ENCODE measurements at places on chromosomes 6 and 20.

- DNase-seq, result no peak
Observed at GRCh38 chr6:18081025-18081668, 41.3 kb downstream of the NHLRC1 start.

DNA sequence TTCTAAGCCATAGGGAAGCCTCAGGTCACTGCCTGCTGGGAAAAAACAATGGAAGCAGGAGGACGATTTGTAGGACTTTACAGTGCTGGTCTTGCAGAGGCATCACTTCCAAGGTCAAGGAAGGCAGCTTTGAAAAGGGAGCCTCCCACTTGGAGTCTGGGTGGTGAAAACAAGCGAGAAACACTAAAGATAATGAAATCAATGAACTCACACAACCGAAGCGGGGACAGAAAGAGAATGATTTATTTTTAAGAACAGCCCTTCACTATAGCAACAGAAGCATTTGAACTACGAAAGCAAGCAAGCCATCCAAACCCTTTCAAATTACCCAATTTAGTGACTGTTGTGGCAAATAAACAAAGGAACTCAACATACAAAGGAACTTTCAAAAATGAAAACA is 227.5 kb downstream of the THBS2 start:
- DNase-seq, result no peak

GRCh38 chr6:113825781-113826180 is 31.4 kb upstream of the MARCKS start:
- DNase-seq, result peak; percentile 33

DNA sequence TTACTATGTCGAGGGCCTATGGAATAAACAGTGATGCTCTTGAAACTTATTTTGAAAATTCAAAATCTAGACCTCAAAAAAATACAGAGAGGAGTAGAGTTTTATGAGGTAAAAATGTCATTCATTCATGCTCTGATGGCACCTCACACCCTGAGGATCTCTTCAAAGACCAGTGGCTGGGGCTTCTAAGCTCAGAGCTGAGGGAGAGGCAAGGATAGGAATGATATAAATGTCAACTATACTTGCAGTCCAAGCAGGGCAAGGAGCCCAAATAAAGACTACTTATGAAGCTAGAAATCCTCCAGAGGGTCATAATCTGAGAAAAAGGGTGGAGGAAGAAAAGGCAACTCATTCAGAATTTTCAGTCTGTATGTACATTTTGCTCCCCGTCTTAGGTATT is 136.7 kb upstream of the CARMIL1 start:
- DNase-seq, result no peak

DNA sequence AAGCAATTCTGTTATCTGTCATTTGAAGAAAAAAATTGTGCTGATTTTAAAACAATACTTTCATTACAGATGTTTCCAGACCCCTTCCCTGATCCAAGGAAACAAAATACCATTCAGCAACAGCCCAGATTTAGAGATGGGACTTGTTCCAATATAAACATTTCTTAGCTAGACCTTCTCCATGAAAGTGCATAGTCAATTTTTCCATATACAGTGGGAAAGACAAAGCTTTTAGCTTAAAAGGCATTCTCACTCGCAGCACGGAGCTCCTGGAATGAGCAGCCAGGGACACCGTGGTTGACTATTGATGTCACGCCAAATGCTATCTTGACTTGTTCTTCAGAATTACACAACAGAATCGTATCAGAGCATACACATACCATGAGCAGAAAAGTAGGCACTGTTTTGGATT is 21.5 kb downstream of the LAMA4 start:
- no peak for DNase-seq

GRCh38 chr6:100453701-100454521 is 10.8 kb downstream of the SIM1 start:
- no peak for DNase-seq

DNA sequence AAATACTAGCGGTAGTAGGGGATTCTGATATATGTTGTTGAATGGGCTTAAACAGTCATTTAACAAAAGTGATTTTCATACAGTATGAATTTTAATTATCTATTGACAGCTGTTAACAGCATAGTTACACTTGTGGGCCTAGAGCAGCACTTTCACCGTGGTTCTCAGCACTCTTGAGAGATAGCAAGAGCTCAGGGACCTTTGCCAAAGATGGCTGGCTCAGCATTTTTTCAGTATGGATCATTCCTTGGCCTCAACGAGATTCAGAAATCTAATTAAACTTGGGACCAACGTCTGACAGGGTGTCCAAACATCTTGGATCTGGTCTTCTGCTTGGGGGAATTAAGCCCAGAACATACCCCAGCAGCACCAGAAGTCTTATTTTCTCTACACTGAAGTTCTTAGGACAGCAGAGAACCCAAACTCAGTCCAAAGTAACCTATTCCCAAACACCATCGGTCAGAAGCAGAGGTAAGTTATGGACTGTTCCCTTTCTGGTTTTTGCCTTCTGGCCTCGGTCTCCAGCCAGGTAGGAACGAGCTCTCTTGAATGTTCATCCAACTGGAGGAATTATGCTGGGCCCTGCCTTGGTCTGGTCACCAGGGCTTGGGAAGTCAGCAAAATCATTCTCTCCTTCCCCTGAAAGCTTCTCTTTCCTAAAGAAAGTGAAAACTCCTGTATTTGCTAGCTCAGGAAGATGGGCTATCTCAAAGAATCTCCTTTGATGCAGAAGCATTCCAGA is 25.7 kb downstream of the PRPH2 start:
- DNase-seq, result no peak

DNA sequence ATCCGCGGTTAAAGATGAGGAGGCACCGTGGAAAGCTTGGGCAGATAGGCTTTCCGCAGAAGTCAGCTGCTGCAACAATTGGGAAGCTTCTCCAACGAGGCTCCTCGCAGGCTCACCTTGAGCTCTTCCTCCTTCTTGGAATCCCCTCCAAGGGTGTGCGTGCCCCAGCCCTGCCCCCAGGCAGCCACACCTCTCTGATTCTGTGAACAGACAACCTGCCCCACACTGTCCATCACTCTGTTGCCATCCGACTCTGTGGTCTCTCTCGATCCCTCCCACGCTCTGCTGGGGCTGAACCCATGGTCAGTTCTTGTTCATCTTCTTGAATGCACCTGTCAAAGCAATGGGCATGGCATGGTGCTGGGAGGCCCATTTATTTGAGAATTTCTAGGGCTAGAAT is 31.5 kb downstream of the PACSIN1 start:
- no peak for DNase-seq

GRCh38 chr20:48586730-48587129 is 241.1 kb downstream of the PREX1 start:
- no peak for DNase-seq

DNA sequence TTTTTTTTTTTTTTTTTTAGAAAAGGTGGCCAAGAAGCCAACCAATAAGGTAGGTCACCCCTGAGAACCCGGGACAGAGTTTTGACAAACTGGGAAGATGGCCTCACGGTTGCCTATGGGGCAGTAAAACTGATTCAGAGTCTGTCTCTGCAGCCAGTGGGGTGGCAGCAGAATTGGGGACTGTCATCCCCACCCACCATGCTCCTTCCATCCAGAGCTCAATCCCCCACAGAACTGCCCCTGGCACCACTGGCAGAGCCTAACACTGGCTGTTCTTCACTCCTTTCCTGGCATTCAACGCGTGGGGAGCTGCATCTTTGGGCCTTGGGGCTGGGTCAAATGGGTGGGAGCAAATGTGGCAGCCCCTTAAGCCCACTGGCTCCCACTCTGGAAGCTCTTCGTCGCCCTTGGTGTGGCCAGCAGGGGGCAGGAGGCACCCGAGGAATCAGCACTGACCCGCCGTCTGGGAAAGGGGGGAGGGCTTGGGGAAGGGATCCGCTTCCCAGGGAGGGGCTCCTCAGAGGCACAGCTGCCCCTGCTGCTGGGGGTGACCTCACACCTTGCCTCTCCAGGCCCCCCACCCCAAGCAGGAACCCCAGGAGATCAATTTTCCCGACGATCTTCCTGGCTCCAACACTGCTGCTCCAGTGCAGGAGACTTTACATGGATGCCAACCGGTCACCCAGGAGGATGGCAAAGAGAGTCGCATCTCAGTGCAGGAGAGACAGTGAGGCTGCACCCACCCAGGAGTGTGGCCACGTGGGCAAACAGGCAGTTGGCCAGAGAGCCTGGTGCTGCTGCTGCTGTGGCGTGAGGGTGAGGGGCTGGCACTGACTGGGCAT is 10.4 kb downstream of the CD40 start:
- DNase-seq, result peak; percentile 50

DNA sequence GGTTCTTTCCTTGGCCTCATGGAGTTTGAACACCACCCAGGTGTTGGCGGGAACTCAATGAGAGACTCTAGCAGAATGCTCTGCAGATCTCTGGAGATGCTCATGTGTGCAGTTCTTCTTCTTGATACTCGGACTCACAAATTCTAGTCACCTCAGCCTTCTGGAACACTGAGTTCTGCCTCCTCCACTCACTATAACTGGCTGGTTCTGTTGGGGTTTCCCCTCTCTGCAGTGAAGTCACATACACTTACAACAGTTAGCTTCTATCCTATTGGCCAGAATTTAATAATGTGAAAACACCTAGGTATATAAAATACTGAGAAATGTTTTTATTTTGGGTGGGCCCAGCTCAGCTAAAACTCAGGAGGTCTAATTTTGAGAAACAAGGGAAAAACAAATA is 109.6 kb upstream of the HIVEP1 start:
- no peak for DNase-seq

DNA sequence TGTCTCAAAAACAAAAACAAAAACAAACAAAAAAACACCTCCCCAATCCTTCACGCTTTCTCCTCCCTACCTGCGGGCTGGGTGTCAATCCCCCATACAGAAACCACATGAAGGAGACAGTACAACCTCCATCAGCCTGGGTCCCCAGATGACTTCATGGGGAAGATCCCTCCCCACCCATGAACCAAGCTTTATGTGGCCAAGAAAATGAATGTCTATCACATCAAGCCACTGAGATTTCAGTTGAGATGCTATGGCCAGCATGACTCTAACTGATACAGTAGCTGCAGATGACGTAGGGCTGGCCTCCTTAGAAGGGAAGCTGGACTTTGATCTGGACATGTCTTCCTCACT is 21.2 kb upstream of the BNIP5 start:
- DNase-seq, result no peak

DNA sequence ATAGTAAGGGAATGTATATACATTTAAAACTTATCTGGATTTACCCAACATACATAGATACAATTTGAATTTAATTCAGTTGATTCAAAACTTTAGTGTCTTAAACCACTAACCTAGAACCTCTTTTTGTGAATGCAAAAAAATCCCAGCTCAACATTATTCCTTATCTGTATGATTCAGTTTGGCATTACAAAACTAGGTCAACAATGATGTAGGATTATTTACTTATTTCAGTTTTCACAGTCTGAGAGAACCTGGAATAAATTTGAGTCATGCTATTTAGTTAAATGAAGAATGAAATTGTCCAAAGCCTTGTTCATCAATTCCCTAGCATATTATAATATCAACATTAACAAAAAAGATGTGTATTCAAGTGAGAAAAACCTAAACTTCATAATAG is 7.4 kb upstream of the PLCB1 start:
- no peak for DNase-seq

GRCh38 chr6:53524455-53524815 is 20.5 kb downstream of the GCLC start:
- no peak for DNase-seq

DNA sequence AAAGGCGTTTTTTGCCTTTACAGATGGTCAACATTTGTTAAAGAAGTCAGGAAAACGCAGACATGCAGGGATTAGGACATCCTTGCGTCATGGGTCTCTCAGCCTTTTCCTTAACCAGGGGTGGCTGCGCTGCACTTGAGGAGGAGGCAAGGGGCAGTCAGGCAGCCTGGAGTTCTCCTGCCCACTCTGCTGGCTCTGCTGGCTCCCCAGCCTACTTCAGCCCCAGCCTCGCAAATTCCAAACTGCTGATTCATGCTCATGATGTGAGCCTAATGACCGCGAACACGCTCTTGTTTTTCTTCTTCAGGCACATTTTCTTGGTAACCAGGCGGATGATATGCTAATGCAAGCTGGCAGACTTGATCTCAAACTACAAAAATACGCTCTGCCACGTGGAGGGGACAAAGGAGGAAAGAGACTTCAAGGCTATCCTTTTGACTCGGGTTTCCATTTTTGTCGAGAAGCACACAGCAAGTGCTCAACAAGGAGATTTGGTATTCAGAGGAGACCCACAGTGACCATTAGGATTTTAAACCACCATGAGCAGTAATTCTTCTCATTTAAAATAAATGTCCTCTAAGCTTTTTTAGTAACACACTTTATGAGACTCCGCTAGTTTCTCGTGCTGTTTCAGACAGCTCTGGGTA is 290.3 kb upstream of the STXBP5 start:
- peak; percentile 91 for DNase-seq

DNA sequence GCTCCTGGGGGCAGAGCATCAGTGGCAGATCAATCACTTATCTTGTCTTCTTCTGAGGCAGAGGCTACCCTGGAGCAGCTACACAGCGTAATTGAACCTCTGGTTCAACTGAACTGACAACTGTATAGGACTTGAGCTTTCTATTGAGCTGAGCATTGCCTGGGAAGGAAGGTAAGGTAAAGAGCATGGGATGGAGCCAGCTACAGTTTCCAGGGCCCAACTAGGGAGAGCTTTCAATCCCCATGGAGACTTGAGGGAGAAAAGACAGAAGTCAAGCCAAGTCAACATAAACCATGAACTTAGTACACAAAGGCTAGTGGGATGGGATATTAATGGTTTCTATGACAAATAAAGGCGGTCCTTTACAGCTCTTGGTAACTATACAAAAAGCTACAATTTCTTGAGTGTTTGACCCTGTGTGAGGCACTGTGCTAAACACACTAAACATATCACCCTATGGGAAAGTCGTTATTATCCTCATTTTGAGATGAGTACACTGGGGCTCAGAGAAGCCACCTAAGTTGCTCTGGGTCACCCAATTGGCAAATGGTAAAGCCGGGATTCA is 140.7 kb upstream of the SLC22A23 start:
- DNase-seq, result no peak

- DNase-seq, result no peak
Observed at GRCh38 chr6:72976484-72976883, 248.8 kb downstream of the KHDC1L start.

DNA sequence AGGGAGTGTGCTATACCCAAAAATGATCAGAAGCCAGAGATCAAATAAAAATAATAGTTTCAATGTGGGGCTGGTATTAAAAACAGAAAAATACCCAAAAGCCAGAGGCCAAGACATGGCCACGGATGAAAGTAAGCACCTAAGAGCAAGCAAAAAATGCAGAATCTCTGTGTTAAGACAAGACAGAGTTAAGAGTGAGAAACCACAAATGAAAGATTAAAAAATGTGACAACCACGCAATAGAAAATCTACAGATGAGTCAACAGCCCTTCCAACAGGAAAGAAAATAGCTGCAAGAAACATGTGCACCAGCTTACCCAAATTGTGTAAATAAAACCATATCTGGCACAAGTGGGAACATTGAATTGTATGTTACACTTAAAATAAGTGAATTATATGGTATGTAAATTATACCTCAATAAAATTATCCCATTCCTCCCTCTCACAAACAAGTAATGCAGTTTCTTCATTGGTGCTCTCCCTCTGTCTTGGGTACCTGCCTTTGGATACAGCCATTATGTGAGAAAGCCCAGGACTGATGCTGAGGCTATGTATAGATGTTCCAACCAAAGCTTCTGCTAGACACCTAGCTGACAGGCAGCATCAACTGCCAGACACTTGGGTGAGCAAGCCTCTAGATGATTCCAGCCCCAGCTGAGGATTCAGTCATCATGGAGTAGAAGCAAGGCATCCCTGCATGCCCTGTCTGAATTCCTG is 55.3 kb upstream of the UFL1 start:
- no peak for DNase-seq

Measured in cerebellar cortex (tissue), 1 donor.